ENCODE measurements at places on chromosomes 12 and 14.

- DNase-seq = no peak
Observed at GRCh38 chr12:30927222-30927611, 669 bp downstream of the TSPAN11 start.

DNA sequence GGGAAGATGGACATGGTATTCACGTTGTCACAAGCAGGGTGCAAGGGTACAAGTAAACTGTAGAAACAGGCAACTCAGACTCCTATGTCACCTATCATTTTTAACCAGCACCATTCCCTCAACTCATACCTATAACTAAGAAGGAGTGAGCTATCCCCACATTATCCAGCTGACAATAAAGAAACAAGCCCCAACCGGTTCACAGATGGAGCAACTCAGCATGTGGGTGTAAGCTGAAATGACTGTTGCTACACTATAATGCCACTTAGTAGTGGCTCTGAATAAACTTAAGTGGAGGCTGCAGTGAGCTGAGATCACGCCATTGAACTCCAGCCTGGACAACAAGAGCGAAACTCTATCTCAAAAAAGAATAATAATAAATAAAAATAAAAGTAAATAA is 829.5 kb upstream of the MDGA2 start:
- DNase-seq = no peak

DNA sequence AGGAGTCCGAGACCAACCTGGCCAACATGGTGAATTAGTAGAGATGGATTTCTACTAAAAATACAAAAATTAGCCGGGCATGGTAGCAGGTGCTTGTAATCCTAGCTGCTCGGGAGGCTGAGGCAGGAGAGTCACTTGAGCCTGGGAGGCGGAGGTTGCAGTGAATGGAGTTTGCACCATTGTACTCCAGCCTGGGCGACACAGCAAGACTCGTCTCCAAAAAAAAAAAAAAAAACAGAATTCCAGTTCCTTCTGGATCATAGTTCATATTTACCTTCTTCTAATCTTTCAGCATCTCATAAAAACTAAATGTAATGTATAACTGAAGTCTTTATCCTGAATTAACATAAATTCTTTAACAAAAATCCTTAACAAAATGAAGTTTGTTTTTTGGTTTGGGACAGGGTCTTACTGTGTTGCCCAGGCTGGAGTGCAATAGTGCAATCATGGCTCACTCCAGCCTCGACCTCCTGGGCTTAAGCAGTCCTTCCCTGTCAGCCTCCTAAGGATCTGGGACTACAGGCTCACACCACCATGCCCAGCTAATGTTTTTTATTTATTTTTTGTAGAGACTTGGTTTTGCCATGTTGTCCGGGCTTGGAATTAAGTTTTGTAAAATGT is 37.6 kb downstream of the FAM177A1 start:
- DNase-seq = no peak

DNA sequence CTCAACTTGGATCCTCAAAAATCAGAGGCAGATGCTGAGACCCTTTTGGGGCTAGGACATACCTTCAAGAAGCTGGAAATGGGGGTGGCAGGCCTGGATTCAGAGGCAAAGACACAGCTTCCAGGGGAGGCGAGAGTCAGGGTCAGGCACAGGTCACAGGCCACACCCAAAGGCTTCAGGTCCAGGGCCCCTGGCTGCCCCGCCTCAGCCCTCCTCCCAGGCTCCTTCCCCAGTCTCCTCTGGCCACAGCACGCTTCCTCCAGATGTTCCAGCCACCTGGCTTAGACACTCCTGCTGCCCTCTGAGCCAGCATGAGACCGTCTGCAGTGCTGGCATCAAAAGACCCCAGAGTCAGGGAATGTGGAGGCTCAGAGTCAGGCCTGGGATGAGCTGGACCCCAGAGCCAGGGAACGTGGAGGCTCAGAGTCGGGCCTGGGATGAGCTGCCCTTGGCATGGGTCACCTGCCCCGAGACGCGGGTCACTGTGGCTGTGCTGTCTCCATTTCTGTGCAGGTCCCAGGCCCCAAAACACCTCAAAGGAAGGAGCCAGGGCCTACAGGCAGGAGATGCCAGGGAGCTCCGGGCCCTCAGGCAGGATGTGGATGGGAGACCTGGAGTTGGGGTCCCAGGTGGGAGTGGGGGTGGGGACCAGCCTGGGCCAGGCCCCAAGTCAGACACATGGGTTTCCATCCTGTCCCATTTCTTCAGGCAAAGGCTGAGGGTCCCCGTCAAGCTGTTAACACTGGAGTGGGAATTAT is 58.9 kb downstream of the DIO3 start:
- DNase-seq = no peak

DNA sequence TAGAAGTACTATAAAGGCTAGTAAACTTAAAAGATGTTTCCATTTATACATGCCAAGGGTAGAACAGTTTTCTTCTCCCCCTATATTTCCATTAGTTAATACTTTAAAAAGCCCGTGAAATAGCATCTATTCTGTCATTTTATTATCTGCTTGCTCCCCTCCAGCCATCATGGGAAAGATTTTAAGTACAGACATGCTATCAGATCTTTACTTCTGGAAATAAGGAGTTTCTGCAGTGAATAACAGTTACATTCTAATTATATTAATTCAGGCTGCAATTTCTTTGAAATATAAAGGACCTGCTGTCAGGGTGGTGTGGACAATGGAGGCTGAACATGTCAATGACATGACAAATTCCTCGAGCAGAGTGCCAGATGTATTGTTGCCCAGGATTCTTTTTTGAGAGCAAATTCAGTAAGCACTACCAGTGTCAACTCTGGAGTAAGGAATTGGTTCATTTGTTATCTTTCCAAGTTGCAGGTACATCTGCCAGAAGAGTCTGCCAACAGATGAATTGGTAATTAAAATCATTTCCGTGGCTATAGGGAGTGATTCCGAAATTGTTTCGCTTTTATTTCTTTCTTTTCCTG is 151.3 kb downstream of the BTG1 start:
- peak; percentile 79 for DNase-seq

DNA sequence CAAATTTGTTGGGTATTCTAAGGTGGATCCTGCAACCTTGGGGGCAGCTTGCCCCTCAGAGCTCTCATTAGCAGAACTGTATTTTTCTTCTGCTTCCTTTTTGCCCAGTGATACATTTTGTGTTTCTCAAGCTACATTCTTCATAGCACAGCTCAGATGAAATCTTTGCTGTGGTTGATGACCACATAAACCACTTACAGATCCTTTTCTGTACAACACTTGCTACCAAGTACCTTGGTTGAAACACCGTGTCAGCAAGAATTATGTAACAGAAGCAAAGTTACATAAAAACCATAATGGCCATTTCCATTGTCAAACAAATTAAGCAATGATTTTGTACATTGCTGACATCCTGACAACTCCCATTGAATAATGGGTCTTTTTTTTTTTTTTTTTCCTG is 9.7 kb upstream of the PLBD1 start:
- DNase-seq = no peak

DNA sequence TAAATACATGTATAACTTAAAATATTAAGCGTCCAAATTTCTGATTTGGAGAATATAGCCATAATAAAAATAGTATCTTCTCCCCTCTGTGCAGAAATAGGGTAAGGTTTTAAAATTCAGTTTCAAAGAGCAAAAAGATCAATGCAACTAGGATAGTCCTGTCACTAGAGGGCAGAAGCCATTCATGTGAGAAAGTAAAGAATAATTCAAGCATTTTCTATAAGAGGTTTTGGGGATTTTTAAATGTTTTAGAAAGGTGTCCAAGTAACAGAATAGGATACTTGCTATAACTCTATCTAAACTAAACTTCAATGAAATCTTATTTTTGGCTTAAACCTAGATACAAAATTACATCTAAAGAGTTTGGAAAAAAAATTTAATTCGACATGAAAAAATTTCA is 50.3 kb downstream of the ADAMTS20 start:
- peak; percentile 6 for DNase-seq

DNA sequence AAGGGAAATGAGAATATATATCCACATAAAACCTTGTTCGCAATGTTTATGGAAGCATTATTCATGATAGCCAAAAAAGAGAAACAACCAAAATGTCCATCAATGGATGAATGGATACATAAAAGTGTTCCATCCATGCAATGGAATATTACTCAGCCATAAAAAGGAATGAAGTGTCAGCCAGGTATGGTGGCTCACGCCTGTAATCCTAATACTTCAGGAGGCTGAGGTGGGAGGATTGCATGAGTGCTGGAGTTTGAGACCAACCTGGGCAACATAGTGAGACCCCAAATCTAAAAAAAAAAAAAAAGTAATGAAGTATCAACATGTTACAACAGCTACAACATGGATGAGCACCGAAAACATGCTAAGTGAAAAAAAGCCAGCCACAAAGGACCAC is 23.6 kb upstream of the C12orf76 start:
- DNase-seq = no peak

GRCh38 chr14:58865514-58866281 is 227.9 kb downstream of the DACT1 start:
- DNase-seq = peak; percentile 63

DNA sequence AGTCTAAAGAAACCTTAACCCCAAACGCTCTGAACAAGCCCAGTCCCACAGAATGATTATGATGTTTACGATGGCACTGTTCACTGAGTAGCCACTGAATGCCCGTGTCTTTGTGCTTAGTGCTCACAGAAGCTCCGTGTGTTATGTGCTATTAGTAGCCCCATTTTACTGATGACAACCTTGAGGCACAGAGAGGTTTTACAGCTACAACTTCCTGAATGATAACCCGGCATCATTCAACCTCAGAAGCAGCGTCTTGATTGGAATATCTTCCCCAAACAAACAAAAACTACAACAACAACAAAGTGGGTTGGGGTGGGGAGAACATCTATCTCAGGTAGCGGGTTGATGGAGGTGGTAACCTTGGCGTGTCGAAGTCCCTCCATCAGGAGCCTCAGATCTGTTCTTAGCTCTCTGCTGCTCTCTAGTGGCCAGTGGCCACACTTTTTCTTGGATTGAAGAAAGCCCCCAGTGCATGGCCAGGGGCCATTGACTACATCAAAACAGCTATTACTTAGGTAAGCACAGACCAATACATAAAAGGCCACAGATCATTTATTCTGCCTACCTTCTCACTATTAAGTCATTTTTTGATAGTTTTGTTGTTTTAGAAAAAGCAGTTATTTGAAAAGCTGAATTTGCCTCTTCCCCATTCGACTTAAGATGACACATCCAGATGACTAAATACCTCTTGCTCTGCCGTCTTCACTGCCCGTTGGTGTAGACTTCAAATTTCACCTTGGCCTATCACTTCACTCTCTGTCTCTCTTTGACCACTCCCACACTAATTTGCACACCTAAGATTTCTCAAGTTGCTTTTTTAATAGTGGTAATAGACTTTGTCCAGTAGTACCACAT is 376.9 kb downstream of the GALC start:
- peak; percentile 12 for DNase-seq

DNA sequence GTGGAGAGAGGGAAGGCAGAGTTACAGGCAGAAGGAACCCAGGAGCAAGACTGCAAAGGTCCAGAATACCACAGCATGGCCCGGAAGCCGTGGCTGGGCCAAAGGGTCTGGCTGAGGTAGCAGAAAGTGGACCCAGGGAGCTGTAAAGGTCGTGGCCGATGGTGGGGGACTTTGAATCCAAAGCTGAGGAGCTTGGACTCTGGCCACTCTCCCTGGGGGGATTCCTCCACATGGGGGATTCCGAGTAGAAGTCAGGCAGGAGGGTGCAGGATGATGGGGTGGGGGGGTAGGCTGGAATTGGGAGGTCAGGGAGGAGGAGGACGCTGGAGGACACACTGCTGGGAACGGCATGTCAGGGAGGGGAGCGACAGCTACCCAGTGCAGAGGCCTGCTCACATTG is 125.2 kb downstream of the GCH1 start:
- no peak for DNase-seq

GRCh38 chr12:92582475-92582874 is 120.3 kb upstream of the PLEKHG7 start:
- peak; percentile 90 for DNase-seq

DNA sequence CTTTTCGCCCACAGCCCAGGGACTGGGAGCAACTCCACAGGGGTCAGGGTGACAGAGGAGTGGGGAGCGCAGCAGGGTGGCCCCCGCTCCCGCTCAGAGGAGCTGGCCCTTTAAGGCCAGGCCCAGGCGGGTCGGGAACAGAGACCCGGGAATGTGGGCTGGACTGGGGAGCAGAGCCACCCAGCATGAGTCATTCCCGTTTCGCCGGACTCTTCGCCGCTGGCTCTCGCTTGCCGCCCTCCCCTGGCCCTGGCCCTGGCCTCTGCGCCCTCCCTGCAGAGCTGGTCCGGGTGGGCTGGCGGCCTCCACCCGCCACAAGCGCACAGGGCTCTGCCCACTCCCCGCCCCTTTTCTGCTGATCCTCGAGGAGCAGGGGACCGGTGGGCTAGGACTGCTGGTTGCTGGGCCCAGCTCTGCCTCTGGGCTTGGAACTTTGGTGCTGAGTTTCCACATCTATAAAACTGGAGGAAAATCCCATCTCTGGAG is 92.8 kb downstream of the NINJ2 start:
- peak; percentile 53 for DNase-seq

- DNase-seq = no peak
Observed at GRCh38 chr14:102675396-102675795, 82.9 kb downstream of the RCOR1 start.

DNA sequence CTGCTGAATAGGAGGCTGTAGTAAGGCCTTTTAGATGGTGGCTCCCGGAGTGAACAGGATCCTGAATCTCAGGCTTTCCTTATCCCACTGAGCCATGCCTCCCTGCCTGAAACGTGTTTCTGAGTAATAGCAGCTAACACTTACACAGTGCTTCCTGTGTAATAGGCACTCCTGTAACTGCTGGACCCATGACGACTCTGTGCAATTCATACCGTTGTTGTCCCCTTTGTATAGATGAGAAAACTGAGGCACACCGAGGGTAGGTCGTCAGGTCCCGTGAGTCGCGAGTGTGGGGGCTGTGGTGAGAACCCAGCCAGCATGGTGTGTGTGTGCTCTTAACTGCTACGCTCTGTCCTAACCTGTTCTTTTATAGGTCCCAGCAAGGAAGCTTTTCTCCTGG is 193.6 kb downstream of the CACNA1C start:
- no peak for DNase-seq

DNA sequence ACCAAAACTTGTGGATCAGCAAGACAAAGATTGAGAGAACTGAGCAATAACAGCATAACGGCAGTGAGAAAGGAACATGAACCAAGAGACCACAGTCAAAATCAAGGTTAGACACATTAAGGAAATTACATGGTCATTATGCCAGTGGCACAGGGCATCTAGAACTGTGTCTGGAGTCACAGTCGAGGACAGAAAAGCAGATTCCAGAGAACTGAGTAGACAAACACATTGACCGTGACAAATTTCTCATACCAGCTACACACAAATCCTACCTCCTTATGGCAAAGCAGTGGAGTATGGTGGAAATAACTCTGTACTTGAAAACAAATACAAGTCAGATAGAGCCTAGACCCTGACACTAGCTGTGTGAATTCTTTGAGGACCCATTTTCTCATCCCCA is 367.3 kb downstream of the DUSP6 start:
- no peak for DNase-seq

GRCh38 chr12:122850695-122851350 is 15.6 kb downstream of the HIP1R start:
- DNase-seq = no peak
